GM23338 (cell line): ENCODE measurements at places on chromosomes 3 and 15. TPM values are rescaled to one million over a fixed set of nuclear protein-coding genes. Genes with fewer than 3 reads are reported as not detected.

C3orf22 gene
- not detected in 2 replicates for total RNA-seq

VEPH1 gene
- total RNA-seq, result 31.8 and 33.8 TPM in 2 replicates

MCF2L2 gene
- total RNA-seq, result 9.0 and 14.6 TPM in 2 replicates

STOML1 gene
- 2.4 and 2.7 TPM in 2 replicates for total RNA-seq

ADAMTSL3 gene
- 0.35 and 0.87 TPM in 2 replicates for total RNA-seq

PCNP gene
- 134 and 139 TPM in 2 replicates for total RNA-seq

FEZF2 gene
- total RNA-seq, result 0.50 TPM in 1 of 2 replicates, not detected in the other

ATG7 gene
- total RNA-seq, result 16.0 and 36.7 TPM in 2 replicates

- H3K4me1 ChIP-seq, result no peaks in the 10 kb centered on the region
- no peak for DNase-seq
- H3K4me3 ChIP-seq, result no peak overlapping the region
- H3K27me3 ChIP-seq, result no peaks in the 10 kb centered on the region
- H3K36me3 ChIP-seq, result no peaks in the 10 kb centered on the region
Observed at GRCh38 chr3:70096376-70097066, 97.0 kb downstream of the SAMMSON start.

DNA sequence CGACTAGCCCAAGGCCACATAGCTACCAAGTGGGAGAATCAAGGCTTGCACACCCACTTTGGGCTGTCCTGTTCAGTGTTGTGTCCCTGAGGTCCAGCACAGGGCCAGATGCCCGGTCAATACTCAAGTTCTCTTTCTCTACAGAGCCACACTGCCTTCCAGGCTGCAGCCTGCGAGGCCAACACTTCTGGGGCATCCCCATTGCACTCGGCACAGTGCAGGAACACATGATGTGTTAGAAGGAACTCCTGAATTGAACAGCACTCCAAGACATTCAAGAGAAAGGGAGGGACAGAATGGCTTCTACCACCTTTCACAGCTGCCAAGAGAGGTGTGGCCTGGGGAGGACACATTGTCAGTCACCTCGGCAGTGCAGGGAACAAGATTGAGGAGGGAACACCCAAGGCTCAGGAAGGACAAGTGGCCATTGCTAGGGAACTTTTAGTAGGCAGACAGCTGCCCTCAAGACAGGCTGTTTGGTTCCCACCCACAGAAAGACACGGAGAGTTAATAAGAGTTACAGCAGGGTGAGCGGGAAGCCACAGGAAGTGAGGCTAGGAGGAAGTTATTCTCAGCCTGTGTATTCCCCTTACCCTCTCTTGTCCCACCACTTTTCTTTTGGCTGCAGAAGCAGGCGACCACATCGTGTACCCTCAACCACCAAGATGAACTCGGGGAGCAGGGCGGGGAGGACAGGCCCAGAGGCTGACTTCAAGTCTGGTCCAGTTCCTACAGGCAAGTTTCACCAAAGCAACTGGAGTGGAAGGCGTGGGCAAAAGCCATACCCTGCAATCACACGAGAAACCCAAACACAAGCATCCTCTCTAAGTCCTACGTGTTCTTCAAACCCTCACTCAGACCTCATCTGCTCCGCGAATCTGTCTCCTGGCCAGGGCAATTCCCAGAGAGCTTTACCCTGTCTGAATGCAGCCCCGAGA is 69.4 kb downstream of the SRGAP3 start:
- H3K36me3 ChIP-seq, result no peaks in the 10 kb centered on the region; the same call in 1 of the 2 replicates
- no peaks in the 10 kb centered on the region for H3K27me3 ChIP-seq
- H3K4me3 ChIP-seq, result no peak overlapping the region
- DNase-seq, result no peak
- peaks cover 16% of the 10 kb centered on the region for H3K4me1 ChIP-seq
- H3K27ac ChIP-seq, result no peak overlapping the region

GRCh38 chr3:122767540-122768372 is 25.9 kb downstream of the HSPBAP1 start:
- H3K27ac ChIP-seq, result 0 out of 2 replicates have a peak overlapping the region, but pooled peaks have one; percentile 27
- H3K4me3 ChIP-seq, result no peak overlapping the region
- no peaks in the 10 kb centered on the region for H3K27me3 ChIP-seq

DNA sequence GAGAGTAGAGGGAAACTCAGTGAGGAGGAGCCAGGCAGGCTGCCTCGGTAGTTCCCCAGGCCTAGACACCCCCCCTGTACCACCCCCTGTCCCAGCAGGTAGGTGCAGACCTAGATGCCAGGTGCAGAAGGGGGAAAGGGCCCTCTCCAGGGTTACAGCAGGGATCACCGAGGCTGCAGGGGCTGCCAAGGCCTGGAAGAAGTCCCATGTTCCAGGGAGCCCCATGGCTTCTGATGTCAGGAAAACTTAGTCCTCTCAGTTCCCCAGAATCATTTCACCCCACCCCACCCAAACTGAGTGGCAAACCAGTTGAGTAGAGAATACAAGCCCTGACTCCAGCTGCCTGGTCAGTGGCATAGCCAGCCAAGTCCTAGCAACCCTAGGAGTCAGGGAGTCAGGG is 7.4 kb upstream of the SEMA3B start:
- H3K4me1 ChIP-seq, result peaks cover 34% of the 10 kb centered on the region
- no peak overlapping the region for H3K27ac ChIP-seq
- no peaks in the 10 kb centered on the region for H3K27me3 ChIP-seq
- DNase-seq, result no peak
- no peak overlapping the region for H3K4me3 ChIP-seq
- H3K36me3 ChIP-seq, result peaks cover 10% of the 10 kb centered on the region

DNA sequence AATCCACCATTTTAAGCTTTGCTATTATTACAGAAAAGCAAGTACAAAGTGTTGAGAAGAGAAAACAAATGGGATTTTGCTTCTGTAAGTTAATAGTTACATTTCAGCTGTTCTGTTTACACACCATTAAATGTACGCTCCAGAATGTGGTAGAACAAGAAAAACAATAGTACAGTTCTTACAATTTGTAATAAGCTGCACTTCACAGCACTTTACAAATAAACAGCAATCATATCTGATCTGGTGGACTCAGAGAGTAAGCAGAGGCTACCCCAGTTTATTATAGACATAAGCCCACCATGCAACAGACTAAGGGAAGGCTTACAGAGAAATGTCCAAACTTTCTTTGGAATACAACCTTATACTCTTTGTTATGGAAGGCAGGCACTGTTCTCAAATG is 126.4 kb downstream of the OXSM start:
- H3K4me3 ChIP-seq, result no peak overlapping the region
- H3K27me3 ChIP-seq, result no peaks in the 10 kb centered on the region
- no peak for DNase-seq
- H3K36me3 ChIP-seq, result no peaks in the 10 kb centered on the region
- no peak overlapping the region for H3K27ac ChIP-seq

DNA sequence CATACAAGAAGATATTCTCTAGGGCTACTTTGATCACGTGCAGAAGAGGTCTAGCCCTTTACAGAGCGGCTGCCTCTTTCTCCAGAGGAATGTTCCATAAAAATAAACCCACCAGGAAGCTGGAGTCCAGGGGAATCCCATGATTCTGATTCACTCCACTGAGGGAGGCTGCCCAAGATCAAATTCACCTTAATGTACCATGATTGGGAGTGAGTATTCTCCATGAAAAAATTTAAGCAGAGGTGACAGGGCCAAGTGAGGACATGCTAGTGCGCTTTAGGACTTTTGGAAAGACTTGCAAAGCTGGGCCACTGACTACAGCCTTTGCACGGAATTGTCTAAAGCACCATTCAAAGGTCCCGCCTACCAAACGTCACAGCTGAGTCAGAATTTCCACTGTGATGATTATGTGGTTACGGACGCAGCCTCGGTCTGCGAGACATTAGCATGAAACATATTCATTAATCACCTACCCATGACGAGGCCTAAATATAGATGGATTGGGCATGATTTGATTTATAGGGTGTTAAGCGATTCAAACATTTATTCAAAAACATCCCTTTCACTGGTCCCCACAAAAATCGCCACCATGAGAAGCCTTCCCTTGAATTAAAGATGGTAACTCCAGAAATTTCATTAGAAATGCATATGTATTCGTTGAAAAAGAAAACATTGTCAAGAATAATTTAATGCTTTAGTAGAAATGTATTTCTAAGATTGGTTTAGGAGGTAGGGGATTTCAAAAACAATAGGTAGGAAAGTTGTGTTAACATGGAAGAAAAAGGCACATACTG is 152.6 kb downstream of the GREM1 start:
- no peaks in the 10 kb centered on the region for H3K27me3 ChIP-seq
- H3K4me1 ChIP-seq, result no peaks in the 10 kb centered on the region
- no peak overlapping the region for H3K4me3 ChIP-seq
- DNase-seq, result no peak
- H3K36me3 ChIP-seq, result no peaks in the 10 kb centered on the region; the same call in 1 of the 2 replicates

DNA sequence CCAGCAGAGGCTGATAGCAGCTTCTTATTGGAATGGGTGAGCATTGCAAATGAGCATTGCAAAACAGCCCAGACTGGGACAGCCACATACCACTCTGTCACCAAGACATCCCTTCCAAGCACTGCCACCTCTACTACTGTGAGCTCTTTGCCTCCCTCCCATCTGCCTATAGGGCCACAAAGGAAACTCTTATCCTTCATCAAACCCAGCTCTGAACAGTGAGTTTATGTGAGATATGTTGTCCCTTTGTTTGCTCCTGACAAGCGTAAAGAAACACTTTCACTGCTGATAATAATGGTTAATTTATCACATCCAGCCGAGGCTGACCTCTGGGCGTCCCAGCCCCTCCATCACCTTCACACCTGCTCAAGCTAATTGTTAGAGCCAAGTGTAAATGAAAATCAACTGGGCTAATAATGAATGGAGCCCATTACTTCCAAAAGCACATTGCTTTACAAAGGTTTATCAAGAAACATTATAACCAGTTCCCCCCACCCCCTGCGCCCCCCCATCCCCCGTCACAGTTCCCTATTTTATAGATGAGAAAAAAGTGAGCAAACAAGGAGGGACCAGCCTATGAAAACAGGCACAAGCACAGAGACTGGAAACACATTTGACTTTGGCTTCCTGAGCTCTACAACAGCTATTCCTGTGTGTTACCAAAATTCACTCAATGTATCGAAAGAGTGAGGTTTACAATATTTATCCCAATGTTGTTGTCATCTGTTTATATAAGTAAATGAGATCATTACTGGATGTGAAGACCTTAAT is 146.3 kb downstream of the ANXA2 start:
- no peaks in the 10 kb centered on the region for H3K27me3 ChIP-seq
- no peak overlapping the region for H3K4me3 ChIP-seq
- no peak overlapping the region for H3K27ac ChIP-seq
- H3K4me1 ChIP-seq, result no peaks in the 10 kb centered on the region
- no peak for DNase-seq

GRCh38 chr3:131142580-131142979 is 115.9 kb downstream of the NEK11 start:
- no peaks in the 10 kb centered on the region for H3K36me3 ChIP-seq
- H3K27me3 ChIP-seq, result no peaks in the 10 kb centered on the region
- no peak overlapping the region for H3K27ac ChIP-seq
- 0 out of 2 replicates have a peak, but pooled peaks cover 3% of the 10 kb centered on the region for H3K4me1 ChIP-seq

- no peaks in the 10 kb centered on the region for H3K36me3 ChIP-seq
- no peak overlapping the region for H3K27ac ChIP-seq
- no peak for DNase-seq
Observed at GRCh38 chr3:14627815-14628214, 23.7 kb upstream of the CCDC174 start.
